ENCODE measurements at places on chromosomes 5 and 9.

DNA sequence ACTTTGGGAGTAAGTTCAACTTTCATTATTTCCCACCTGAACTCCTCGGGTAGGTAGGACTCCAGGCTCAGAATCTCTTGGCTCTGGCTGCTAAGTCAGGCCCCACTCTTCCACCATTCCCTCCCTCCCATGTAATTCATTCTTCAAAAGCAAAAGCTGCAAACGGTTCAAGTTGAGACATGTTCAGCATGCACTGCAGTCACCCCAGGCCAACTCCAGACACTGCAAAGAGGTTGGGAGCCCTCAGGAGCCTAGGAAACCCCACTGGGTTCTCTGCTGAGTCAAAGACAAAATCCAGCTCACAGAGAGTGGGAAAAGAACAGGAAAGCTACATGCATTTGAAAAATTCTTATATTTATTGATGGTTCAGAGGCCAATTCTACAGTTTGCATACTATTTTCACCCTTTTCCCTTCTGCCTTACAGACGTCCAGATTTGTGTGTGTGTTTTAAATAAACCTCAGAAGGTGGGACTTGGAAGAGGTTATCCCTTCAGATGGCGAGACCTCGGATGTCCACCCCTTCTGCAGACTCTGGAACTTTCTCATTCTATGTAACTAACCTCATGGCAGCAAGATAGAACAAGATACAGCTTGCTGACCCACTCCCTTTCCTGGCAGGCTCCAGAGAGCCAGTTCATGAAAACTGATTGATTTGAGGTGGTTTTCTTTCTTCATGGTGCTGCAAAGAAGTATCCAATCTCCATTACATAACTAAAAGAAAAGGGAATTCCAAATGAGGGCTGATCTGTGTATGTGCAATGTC lies 65.7 kb upstream of the EQTN start:
- no peak for DNase-seq

DNA sequence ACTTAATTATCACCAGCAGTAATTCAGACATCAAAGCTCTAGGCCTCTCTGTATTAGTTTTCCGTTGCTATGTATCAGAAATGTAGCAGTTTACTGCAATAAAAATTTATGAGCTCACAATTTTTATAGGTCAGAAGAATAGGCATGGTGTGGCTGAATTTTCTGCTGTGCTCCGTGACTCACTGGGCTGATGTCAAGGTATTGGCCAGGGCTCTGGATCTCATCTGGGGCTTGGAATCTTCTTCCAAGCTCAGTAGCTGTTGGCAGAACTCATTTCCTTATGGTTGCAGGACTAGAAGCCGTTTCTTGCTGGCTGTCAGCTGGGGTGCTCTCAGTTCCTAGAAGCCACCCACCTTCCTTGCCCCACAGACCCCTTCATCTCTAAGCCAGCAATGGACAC lies 66.3 kb downstream of the PSAT1 start:
- no peak for DNase-seq

GRCh38 chr5:143119291-143119769 lies 284.2 kb downstream of the NR3C1 start:
- no peak for DNase-seq

GRCh38 chr9:91162784-91163443 lies 198.8 kb downstream of the AUH start:
- DNase-seq = no peak
